AG09309 (cell line): ENCODE measurements at places on chromosomes 1 and 21.

DNA sequence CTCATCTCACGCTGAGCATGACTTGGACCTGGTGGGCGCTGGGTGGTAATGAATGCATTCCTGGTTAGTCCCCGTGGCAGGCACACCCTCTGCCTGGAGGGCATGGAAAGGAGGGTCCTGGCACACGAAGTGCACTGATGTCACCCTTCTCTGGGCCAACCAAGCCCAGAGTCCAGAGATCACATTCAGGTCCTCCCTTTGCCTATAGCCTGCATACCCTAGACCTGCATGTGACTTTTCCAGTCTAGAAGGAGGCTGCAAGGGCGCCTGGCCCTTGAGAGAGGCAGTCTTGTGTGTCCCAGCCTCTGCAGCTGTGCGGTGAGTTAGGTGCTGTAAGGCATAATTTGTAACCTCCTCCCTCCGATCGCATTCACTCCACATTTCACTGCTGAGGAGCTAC is 22.1 kb downstream of the PADI2 start:
- DNase-seq = no peak

DNA sequence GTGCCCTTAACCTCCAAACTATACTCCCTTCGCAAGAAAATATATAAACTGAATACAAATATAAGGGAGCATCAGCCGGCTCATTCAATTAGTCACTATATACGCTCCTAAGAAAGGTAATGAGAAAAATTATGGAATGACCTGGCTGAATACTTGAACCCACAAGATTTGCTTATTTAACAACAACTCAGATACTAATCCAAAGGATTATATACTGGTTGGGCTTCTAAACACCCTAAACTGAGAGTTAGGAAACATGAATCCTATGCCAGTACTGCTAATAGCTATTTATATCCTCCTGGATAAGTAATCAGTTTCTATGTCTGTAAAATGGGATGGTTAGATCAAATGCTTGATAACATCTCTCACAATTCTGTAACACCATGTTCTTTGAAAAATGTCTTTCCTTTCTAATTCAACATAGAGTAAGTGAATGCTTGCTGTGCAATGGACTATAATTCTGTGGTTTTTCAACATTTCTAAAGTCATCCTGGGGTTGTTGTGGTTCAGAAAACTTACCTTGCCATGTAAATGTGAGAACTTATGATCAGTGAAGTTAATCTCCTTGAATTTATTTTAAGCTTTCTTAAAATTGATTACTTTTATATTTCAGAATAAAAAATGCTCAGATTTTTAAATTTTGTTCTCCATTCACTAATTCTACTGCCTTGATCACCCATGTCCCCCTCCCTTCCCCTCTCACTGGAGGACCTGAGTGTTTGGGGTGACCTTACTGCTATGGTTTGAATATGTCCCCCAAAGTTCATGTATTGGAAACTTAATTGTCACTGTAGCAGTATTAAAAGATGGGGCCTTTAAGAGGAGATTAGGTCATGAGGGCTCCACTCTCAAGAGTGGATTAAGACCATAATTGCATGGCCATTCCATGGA is 14.5 kb downstream of the DUSP10 start:
- no peak for DNase-seq

GRCh38 chr1:160075836-160076235 is 5.5 kb upstream of the KCNJ9 start:
- DNase-seq = no peak

- no peak for DNase-seq
These were observed 1.2 kb downstream of the NASP start for GRCh38 chr1:45585110-45585426.

DNA sequence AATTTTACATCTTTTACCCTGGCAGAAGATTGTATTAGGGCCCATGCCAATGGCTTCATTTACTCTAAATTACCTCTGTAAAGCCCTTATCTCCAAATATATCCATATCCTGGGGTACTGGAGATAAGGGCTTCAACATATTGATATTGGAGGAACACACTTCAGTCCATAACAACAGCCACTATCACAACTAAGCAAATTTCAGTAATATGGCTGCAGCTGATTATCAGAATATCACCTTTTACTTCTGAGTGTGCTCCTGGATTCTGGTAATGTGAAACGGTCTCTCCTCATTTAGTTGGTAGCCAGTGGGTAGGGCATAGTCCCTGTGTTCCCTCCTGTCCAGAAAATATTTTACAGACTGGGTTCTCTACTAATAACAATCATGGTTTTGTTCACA is 53.3 kb downstream of the IVNS1ABP start:
- DNase-seq = no peak

GRCh38 chr1:102937401-102937800 is 170.9 kb downstream of the COL11A1 start:
- no peak for DNase-seq

DNA sequence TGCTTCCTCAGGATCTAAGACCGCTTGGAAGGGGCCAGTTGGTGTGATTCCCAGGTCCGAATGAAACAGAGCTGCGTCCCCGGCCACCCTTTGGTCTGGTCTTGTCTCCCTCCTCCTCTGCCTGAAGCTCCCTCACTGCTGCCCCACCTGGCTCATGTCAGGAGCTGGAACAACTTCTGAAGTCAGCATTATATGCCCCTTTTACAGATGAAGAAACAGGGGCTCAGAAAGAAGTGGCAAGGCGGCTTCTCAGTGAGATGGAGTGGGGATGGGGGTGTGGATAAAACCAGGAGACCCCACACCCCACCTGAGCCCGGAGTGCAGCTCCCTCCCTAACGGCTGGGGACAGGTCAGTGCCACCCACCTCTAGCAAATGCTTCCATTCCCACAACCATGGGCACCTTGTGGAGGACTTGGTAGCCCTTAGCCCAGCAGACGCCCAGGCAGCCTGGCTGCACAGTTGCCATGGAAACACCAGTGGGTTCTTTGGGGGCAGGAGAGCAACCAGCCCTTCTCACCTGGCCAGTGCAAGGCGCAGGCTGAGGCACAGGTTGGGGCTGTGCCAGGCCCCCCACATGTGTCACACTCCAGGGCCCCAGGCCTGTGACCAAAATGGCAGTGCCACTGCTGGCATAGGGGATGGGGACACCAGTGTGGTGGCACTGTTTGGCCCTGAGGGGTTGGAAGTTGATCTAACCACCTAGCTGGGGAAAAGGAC is 31.9 kb upstream of the ECE1 start:
- no peak for DNase-seq

GRCh38 chr1:25537153-25537831 is 6.1 kb upstream of the LDLRAP1 start:
- DNase-seq = no peak

GRCh38 chr1:196501760-196502428 is 106.3 kb downstream of the KCNT2 start:
- no peak for DNase-seq

DNA sequence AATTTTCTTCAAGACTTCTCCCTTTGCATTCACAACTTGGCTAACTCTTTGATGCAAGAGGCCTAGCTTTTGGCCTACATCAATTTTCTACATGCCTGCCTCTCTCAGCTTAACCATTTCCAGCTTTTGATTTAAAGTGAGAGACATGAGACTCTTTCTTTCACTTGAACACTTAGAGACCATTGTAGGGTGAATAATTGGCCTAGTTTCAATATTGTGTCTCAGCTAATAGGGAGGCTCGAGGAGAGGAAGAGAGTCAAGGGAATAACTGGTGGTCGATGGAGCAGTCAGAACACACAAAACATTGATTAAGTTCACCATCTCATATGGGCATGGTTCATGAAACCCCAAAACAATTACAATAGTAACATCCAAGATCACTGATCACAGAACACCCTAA is 225.5 kb downstream of the TPR start:
- no peak for DNase-seq

DNA sequence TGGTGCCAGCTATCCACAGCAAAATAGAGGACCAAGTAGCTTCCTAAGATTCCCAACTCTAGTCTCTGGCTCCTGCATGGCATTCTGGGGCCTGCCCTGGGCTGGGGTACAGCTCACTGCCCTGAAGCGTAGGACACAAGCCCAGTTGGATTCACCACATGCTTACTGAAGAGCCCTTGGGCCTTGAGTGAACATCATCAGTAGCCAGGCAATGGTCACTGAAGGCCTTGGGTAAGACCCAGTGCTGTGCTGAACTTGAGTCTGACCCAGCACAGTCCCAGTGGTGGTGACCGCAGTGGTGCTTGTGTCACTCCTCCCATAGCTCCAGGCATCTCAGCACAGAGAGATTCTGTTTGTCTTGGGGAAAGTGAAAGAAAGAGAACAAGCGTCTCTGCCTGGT is 7.7 kb upstream of the LCE3A start:
- DNase-seq = no peak

- DNase-seq = no peak
These were observed 30.0 kb upstream of the SDE2 start for GRCh38 chr1:226029093-226029496.

DNA sequence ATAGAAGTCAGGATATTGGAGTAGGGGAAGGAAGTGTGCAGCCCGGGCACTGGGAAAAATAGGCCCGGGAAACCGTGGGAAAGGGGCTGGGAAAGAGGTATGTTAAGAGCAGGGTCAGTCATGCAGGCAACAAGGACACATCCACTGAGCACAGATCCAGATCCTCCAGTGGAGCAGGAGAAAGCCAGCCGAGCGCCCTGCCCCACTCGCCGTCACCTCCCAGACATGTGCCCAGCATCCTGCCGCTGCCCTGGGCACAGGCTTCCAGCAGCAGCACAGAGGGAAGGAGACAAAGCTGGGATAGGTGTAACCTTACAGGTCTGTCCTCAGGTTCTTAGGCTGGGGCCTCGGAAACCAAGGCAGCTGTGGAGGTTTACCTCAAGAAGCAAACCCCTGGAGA is 64.2 kb downstream of the FAM163A start:
- DNase-seq = no peak

- DNase-seq = no peak
These were observed 44.1 kb downstream of the RCSD1 start for GRCh38 chr1:167674156-167674555.

- DNase-seq = no peak
These were observed 203.1 kb downstream of the SIPA1L2 start for GRCh38 chr1:232426801-232427200.
